ENCODE measurements at places on chromosomes 7 and 10.

- no peak for DNase-seq
These were observed 9.9 kb upstream of the MRPS33 start for GRCh38 chr7:141024668-141025067.

DNA sequence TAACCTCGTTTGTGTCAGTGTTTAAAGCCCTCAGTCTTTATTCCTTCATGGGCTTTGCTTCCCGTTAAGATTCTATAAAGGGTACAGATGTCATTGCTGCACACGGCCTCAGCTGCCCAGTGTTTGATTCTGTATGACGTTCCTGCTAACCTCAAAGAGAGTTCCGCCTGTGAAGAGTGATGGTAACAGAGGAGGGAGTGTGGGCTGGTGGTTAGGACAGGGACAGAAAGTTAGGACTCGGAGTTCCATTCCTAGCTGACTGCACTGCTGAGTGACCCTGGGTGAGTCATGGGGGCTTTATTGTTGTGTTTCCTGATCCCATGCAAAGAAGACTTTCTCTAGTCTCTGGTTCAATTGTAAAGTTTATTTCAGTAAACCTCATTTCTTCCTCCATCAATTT, 227.1 kb downstream of the DYNC1I1 start:
- no peak for DNase-seq

- no peak for DNase-seq
These were observed 2.7 kb downstream of the SSMEM1 start for GRCh38 chr7:130210181-130210935.

DNA sequence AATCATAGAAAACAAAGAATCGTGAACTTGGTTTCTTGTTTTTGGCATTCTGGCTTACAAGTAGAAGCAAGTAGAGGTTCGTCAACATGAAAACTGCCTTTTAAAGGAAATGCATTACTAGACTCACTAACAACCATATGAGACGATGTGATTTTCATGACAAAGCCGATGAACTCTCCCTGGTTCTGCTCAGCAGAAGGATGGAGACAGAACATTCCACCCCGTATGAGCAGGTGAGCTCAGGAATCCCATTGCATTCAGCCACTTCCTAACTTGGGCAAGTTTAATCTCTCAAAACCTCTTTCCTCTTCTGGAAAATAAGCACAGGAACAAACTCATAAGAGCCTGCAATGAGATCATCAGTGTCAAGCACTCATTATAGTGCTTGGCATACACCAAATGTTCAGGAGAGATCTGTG, 57.4 kb upstream of the SVIL start:
- no peak for DNase-seq

- no peak for DNase-seq
These were observed 21.0 kb downstream of the ACTA2 start for GRCh38 chr10:88931548-88931947.

DNA sequence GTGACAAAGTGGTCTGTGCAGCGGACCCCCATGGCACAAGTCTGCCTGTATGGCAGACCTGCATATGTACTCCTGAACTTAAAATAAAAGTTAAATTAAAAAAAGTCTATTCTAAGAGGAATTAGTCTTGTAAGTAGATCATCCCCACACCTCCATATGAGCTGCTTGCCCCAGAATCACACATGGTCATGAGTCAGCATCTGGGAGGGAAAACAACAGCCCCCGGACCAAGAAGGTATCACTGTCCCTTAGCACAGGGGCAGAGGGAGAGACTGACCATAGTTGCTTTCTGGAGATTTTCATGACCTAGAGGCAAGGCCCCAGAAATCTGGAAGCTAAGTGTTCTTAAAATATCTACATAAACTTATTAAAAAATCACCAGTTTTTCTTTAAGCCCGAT, 86.6 kb upstream of the PDK4 start:
- DNase-seq = no peak

GRCh38 chr10:18479502-18479901, 171.9 kb downstream of the NSUN6 start:
- no peak for DNase-seq

DNA sequence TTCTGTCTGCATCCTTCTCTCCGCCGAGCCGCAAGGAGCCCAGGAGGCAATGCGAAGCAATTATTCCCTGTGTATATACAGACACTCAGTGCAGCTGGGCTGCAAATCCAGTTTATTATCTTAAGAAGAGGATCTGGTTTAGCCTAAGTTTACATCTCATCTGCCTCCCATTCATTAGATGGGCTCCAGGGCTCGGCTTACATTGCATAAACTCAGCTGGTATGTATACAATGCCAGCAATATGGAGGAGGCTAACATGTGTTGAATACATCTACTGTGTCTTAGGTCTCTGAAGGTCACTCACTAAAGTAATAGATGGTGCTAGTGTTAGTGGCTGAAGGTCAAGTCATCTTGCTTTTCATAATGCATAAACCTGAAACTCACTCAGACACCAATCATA, 996.8 kb downstream of the KCNMA1 start:
- DNase-seq = no peak

DNA sequence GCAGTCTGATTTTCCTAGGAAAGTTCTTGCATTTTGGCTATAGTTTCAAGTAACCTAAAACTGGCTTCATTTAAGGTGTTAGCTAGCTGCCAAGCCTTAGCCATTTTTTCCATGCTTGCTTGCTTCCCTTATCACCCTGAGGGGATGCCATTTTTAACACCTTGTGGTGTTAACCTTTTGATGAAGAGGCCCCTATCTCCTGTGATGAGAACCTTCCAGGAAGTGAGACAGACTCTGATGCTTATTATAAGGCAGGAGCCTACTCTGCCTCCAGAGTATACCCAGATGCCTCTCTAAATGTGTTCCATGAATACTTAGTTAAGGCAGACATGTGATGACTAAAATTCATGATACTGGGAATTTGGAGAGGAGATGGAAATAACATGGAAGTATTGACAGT, 4.9 kb upstream of the VWA2 start:
- DNase-seq = no peak

DNA sequence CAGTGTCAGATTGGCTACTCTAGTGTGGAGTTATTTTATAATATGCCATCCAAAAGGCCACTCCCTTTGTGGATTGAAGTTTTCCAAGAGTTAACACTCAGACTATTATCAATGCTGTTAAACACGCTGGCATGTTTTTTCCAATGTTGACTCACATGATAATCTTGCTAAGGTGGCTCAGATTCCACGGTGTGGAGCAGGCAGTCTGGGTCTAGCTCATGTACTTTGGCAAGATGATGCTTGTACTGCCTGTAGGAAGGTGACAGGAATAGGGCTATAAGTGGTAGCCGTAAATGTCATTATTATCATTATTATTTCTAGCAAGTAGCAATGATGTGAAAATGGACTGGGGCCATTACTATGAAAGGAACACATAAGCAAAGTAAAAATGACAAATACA, 79.4 kb upstream of the TBX20 start:
- no peak for DNase-seq

- peak; percentile 52 for DNase-seq
These were observed 859 bp upstream of the CH25H start for GRCh38 chr10:89207801-89208551.

DNA sequence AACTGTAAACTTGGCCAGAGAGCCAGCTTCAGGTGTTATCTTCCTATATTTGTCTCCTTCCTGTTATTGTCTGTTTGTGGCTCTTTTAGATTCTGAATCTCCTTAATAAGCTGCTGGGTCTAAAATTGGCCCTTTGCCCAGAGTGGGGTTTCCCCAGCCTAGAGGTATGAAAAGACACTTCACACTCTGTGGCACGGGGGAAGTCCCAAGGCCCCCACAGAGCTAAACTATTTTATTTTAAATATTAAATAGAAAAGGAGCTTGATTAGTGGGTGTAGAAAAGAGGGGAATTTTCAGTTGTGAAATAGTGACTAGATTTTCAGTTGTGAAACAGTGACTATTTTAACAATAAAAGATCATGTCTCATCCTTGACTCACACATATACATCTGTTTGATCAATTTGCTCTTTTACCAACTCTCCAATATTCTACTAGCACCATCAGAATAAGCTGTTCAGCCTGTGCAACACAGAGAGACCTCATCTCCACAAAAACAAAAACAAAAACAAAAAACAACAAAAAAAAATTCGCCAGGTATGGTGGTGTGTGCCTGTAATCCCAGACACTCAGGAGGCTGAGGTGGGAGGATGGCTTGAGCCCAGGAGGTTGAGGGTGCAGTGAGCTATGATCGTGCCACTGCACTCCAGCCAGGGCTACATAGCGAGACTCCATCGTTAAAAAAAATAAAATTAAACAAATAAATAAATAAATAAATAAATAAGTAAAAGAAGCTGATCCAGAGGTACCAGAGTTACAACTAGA, 24.9 kb upstream of the ADO start:
- no peak for DNase-seq

- no peak for DNase-seq
These were observed 104.2 kb downstream of the SAMD9 start for GRCh38 chr7:93013446-93014061.

DNA sequence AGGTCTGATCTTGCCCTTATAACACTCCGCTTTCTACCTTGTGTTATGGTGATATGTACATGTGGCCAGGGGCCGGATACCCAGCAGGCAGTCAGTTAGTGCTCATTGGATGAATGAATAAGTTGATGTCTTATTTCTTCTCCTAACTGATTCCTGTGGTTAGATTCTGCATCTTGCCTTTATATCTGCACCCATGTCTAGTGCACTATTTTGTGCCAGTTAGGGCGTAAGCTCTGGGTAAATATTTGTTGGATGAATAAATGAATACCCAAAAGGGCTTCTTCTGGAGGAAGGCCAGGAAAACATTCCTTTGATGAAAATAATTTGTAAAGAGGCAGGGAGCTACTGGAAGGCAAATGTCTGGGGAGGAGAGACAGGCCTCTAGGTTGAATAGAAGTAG, 148.2 kb downstream of the CHN2 start:
- no peak for DNase-seq

DNA sequence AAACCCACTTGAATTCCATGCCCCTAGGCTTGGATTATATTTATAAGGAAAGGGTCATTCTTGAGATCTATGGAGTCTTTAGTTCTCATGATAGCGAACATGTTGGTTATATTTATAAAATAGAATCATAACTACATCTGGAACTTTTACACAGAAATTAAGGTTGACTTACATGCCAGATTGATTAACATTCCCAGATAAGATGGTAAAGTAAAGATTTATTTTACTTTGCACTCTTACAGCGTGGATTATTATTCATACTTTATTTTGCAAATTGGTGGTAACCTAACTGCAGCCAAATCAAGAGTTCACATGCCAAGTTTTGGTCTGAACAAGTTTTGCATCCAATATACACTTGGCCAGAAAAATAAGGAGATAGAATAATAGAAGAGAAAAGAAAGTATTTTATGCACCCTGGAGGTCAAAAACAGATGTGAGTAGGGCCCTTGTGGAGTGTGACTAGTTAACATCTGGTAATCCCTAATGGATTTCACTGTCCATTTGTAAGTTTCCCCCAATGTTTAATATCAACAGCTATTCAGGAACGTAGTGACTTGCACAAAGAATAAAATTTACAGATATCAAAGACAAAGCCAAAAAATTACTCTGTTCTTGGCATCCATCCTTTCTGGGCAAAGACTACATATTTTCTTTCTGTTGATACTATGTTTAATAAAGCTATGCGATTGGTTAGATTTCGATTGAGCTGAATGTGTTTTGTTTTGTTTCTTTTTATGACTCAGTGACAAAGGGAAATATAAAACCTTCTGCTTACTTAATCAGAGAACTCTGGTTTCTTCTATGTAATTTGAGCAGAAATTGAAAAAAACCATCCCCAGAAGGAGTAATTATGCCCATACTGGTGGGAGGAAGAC, 10.1 kb upstream of the TMEM26 start:
- DNase-seq = no peak

DNA sequence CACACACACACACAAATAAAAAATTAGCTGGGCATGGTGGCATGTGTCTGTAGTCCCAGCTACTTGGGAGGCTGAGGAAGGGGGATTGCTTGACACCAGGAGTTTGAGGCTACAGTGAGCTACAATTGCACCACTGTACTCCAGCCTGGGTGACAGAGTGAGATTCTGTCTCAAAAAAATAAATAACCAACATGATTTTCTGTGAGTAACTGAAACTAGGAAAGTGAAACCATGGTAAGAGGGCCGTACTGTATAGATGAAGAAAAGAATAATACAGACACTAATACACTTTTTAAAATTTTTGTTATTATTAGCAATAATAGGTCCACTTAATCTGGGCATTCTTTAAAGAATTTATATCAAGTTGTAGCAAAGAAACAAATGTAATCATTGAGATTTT, 170.9 kb downstream of the HGF start:
- no peak for DNase-seq

DNA sequence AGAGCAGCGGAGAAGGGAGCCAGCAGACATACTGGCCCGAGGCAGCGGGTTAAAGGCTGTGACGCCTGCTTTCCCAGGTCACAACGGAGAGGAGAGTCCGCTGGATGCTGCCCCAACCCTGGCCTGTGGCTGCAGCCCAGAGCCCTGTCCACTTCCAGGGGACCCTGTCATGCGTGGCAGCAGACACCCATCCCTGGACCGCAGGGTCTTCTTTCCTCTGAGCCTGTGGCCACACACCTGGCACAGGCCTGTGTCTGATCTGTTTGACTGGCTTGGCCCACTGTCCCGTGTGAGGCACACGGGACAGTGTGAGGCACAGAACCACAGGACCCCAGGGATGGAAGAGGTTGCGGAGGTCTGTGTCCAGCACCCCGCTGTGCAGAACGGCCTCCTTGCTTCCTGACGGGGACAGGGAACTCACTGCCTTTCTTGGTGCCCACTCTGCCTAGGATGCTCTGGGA, 42.4 kb downstream of the INSIG1 start:
- no peak for DNase-seq

- DNase-seq = peak; percentile 63
These were observed at the start of gene PDE1C for GRCh38 chr7:32070406-32071360. Gene PDE1C, minus strand, starts transcription at chr7:32070407.

DNA sequence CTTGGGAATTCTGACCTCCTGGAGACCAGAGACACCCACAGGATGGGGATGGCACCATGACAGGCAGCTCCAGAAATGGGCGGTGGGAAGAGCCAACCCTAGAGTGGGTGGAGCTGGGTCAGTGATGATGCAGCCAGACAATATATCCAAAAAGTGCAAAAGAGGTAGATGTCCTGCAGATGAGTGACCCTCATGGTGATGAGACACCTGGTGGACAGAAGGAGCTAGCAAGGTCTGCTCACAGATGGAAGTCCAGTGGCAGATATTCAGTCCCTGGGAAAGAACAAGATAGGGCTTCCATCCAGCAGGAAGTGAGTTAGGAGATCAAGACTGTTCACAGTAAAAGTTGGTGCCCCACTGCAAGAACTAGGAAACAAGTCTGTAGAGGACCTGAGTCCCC, 19.2 kb upstream of the GRB10 start:
- DNase-seq = no peak

GRCh38 chr10:49398986-49399385, 3.1 kb upstream of the DRGX start:
- DNase-seq = no peak

GRCh38 chr10:29710128-29710527, 75.4 kb upstream of the SVIL start:
- no peak for DNase-seq

GRCh38 chr7:108234971-108235450, 104.8 kb upstream of the LAMB4 start:
- no peak for DNase-seq

DNA sequence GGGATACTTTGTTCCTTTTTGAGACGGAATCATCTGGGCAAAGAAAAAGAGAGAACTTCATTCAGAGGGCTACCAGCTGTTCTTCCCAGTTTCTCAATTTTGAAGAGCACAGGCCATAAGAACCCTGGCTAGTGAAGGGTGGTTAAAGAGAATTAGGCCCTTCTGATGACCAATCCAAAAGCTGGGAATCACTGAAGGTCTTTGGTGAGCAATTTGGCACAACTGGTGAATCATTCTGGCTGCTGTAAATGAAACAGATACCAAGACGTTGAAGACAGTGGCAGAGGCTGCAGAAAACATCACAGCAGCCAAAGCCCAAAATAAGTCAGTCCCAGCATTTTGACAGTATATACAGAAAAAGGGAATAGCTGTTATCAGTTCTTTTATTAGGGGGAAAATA, 5.1 kb downstream of the RAPGEF5 start:
- no peak for DNase-seq
